ENCODE measurements at places on chromosomes 2 and 18.
A peak's percentile ranks its signal among the peaks of the same experiment; 100 is the strongest.

DNA sequence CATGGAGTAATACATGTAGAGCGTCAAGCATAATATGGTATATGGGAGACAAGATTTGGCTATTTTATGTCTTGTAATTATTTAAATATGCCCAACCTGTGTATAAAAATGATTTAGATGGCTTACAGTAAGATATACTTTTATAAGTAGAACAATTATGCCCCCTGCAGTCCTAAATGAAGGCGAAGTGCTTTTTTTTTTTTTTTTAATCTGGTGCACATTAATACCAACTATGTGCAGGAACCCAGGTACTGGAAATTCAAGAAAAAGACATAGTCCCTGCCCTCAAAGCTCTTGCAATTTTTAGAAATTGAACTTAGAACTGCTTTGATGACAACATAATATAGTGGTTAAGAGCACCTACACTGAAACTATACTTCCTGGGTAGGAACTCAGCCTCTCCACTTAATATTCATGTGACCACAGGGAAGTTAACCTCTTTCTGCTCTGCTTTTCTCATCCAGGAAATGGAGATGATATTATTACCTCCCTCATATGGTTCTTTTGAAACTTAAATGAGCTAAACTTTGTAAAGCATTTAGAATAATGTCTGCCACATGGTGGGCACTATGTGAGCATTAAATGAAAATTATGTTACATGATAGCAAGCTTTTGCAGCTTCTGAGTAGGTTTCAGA lies 38.1 kb downstream of the AFTPH start:
- DNase-seq = no peak

- DNase-seq = no peak
These were observed 98.1 kb upstream of the HS6ST1 start for GRCh38 chr2:128416806-128417205.

DNA sequence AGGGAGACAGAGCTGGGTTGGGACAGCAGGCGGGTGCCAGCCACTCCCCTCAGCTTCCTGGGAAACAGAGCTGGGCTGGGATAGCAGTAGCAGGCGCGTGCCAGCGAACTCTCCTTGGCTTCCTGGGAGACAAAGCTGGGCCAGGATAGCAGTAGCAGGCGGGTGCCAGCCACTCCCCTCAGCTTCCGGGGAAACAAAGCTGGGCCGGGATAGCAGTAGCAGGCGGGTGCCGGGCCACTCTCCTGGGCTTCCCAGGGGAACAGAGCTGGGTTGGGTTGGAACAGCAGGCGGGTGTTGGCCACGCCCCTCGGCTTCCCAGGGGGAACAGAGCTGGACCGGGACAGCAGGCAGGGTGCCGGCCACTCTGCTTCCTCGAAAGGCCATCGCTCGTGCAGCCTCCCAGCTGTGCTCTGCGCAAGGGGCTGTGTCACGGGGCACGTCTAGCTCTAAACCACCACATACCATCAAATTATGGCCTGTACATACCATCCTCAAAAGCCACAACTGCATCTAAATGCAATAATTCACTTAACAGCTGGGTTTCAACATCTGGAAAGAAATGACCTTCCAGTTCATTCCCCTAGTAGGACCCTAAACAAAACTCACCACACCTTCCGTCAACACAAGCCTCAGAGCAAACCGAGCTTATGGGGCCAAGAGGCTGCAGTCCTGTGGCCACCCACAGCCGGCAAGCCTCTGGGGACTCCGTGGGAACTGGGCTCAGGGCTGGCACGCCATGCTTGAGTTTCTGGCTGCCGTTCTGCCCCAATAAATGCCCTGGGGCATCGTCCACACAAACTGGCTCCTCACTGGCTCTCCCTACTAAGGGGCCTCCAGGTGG lies 228.3 kb downstream of the TWIST2 start:
- DNase-seq = no peak

DNA sequence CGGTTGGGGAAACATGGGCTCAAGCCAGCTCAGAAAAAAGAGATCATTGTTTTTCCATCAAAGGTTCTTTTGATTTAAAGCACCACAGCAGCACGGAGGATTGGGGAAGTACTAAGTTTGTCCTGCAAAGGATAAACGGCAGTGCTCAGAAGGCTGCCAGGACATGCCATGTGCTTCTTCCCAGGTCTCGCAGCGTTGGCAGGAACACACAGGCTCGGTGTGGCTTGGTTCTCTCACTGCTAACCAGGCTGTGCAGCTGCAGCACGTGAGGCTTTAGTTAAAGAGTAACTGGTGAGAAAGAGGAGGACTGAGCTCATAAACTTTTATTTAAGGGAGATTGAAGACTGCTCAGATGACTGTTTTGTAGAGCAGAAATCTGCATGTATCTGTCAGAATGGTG lies 264.3 kb downstream of the TSN start:
- DNase-seq = no peak

DNA sequence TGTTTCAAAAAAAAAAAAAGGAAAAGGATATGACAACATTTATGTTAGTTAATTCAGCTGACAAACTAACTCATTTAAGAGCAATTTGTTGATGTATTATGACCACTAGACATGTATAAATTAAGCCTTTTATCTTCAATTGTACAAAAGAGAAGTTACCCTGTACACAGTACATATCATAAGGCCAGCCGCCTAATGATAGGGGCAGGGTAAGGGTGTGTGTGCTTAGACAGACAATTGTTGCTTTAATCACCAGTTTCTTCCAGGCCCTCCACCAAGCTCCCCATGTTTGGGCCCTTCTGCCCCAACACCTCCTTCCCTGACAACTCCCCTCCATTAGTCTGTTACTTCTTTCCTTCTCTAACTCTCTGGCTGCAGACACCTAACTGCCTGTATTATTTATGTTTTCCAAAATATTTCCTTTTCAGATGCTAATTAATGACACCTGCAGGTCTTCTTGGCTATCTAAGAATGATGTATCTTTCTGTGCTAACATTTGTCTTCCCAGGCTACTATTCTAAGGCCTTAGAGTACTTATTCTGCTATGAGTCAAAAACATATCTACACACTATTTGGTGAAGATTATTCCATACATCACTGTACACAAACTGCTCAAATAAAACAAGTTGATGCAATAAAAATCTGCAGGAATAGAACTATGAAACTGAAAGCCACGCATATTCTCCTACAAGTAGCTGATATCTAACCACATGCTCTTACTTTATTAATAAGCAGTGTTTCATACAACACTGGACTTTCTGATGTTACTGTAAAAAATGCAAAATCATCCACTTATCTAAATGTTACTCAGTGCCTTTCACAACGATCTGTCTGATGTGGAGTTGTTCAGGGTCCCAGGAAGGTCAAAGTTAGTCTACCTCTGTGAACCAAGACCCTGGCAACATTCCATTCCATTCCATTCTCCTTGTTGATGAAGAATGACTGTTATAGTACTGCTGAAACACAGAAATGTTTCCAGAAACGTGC lies 26.4 kb downstream of the TMEM131 start:
- no peak for DNase-seq

GRCh38 chr2:99140860-99141109 lies 722 bp upstream of the C2orf15 start:
- DNase-seq = peak; percentile 40

GRCh38 chr2:30382162-30382783 lies 64.8 kb upstream of the LCLAT1 start:
- no peak for DNase-seq

DNA sequence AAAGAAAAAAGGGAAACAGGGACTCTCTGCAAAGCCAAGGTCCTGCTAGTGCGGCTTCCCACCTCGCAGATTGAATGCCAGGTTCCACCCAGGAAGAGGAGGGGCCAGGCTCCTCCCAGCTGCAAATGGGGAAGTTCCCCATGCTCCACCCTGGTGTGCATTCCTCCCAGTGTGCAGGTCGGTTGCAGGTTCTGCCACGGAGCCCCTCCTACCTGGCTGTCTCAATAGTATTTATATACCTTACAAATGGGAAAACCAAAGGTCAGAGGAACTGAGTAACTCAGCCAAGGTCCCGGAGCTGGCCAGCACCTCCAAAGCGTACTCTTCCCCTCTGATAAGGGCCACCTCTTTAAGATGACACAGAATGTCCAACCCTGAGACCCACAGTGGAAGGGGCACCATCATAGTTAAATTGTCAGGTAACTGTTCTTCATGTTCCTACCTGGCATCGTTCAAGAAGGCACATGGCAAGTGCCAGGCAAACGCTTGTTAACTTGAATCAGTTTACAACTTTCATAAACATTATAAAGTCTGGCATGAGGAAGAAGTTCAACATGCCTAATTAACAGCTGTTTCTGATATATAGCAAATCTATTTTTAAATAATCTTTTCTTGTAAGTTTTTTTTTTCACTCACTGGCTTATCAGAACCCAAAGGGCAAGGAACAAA lies 35.5 kb downstream of the POU3F3 start:
- no peak for DNase-seq

Data from NCI-H1417 treated with DMSO at 0.1 percent for 48 hours (cell line).